Transverse colon (tissue), 4 donors: ENCODE measurements at places on chromosomes 2 and 18.

DNA sequence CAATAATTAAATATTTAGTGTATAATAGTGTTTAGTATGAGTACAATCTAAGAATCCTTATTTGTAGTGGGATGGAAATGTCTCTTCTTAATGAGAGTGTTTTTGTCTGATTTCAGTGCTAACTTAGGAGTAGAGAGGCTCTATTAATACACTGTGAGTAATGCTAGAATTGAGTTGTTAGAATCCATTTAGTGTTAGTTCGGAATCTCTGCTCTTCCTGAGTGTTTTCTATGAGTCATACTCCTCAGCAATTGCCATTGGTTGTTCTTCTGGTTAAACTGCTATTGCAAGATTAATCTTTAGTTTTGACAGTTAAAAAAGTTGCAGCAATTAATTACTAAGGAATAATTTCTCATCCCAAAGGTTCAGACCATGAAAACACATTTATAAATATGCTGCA is 828.6 kb upstream of the POU3F3 start:
- no peak for DNase-seq

- peak; percentile 55 for DNase-seq
Observed at GRCh38 chr2:73111073-73112025, 1.4 kb downstream of the RAB11FIP5 start.

- no peak for DNase-seq
Observed at GRCh38 chr2:162063899-162064298, 10.1 kb downstream of the DPP4 start.

GRCh38 chr2:33526132-33526531 is 49.7 kb downstream of the RASGRP3 start:
- DNase-seq, result no peak

GRCh38 chr2:28666496-28667184 is 85.0 kb upstream of the PPP1CB start:
- DNase-seq, result no peak

- DNase-seq, result no peak
Observed at GRCh38 chr18:6370410-6370809, 44.3 kb downstream of the L3MBTL4 start.

DNA sequence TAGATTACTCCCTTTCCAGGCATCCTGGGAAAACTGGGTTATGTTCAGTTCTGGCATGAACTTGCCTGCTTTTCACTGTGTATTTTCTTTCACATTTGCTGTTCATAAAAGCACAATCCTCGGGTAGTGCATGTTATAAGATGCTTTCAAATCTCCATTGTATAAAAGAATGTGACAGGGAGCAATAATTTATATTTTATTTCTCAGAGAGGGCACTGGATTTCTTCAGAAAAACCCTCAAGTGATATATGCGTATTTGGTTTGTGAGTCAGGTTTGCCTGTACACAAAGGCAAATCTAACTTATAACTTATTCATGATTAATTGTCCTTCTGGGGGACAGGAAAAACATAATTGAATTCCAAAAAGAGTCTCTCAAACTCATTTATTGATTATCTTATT is 440.7 kb upstream of the MMADHC start:
- DNase-seq, result no peak

DNA sequence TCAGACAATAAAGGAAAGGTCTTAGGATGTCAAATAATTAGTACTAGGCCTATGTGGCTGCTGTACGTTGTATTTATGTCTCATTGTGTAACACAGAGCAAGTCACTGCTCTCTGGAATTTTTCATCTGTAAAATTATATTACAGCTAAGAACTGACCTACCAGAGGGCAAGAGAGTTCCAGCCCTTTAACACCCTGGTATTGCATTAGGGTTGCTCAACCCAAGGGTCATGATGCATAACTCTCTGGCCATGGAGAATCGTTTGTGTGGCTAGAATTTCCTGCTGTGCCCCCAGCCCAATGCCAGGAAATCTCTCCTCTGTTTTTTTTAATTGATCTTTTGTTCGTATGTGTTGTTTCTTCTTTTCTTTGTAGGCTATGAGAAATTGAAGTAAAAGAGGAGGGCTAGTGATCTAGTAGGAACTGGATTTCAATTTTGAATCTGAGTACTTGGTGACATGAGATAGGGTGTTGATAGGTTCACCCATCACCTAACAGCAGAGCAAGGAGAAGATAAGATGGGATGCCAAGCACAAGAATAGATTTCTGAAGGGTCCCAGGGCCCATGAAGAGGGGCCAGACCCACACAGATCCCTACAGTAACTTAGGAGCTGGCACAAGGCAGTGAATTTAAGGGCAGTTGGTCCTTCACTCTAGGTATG is 571.2 kb upstream of the TNP1 start:
- DNase-seq, result no peak

GRCh38 chr18:26555804-26556553 is 7.6 kb upstream of the KCTD1 start:
- no peak for DNase-seq

DNA sequence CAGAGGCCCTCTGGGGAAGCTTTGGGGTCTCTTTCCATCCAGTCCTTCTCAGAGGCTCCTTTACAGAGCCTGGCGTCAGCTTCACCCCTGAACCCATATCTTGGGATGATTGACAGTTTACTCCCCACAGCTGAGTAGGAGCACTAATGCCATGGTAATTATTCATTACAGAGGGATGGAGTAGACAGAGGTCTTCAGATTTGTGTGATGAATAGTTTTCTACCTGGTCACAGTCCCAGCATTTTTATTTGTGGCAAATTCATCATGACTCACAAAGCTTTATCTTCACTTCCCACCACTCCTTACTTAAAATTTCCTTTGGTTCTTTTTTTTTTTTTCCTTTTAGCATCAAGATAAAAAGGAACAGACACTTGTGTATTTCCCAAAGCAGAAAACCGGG is 104.2 kb downstream of the CCDC85A start:
- DNase-seq, result no peak

DNA sequence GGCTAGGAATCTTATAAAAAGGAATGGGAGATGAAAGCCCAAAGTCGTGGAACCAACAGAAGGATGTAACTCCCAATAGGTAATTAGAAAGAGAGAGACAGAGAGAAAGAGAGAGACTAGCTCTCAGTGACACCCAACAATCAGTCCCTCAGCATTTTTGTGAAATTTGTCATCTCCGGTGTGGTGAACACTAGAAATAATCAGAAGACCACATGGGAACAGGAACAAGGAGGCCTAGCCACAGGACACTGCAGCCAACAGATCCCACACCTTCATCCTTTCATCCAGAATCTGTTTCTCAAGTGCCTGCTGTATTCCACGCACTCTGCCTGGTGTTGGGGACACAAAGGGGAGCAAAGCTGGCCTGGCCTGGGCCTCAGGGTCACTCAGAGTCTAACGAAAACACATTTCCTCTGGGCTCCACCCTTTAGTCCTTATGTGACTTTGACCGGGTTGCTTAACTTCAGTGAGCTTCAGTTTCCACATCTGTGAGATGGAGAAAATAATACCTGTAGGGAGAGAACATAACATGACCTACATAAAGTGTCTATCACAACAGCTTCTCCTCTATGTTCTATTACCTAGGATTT is 53.1 kb downstream of the EHD3 start:
- no peak for DNase-seq

- no peak for DNase-seq
Observed at GRCh38 chr18:12630136-12630535, 27.8 kb downstream of the SPIRE1 start.

DNA sequence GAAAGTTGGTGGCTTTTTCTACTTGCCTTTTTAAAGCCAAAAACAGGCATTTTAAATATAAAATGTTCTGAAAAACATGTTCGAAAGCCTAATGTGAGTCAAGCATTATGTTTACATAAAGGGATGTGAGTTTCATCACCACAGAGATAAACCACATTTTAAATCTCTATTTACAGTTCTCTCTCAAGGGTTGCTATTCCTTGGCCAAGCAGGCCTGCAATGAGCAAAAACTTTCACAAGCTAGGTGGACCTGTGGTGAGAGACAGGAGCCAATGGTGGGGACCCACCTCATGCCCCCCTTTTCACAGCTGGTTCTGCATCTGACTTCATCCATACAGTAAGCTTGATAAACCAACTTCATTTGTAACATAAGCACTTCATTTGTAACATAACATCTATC is 65.1 kb downstream of the CUL3 start:
- DNase-seq, result no peak

DNA sequence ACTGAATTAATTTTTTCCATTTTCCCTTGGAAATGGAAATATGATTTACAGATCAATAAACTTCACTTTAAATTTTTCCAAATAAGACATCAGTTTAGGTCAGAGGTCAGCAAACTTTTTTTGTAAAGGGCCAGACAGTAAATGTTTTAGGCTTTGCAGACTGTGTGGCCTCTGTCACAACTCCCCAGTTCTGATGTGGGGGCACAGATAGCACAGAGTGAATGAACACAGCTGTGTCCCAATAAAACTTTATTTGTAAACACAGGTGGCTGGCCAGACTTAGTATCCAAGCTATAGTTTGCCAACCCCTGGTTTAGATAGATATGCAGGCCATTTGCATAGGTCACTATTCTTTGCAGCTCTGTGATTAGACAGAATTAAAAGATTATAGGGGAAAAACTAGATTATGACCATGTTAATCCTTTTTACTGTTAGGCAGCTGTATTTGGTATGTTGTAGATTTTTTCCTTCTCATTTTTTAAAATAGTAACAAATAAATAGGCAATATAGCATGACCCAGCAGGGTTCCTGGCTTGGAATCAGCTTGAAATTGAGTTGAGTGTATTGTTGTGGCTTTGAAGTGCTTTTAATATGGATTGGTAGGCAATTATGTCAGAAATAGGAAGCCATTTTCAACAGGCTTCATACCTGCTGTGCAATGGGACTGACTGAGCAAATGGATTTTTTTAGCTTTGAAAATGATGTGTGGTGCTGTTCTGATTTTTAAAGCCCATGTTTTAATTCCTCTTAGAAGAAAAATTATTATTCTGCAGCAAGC is 59.7 kb downstream of the WDSUB1 start:
- no peak for DNase-seq

DNA sequence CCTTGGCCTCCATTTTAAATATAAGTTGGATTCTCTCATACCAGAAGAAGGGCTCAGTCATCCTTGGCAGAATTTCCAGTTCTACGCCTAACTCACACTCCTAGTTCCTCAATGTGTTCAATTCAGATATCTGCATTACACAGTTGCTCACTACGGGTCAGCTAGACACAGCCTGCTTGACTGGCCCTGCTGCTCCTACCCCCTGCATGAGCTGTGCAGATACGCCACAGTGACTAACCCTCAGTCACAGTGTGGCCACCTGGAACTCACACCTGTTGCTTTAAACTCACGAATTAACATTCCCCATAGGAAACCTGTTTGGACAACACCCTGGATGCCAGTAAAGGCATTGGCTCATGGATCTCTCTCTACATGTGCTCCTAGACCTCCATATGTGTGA is 429.6 kb downstream of the NCKAP5 start:
- DNase-seq, result no peak

- DNase-seq, result no peak
Observed at GRCh38 chr2:240785424-240786335, 34.3 kb downstream of the KIF1A start.

- no peak for DNase-seq
Observed at GRCh38 chr18:35993013-35993412, 20.5 kb downstream of the RMP24 start.

GRCh38 chr2:19895535-19895934 is 6.2 kb downstream of the TTC32 start:
- DNase-seq, result no peak

DNA sequence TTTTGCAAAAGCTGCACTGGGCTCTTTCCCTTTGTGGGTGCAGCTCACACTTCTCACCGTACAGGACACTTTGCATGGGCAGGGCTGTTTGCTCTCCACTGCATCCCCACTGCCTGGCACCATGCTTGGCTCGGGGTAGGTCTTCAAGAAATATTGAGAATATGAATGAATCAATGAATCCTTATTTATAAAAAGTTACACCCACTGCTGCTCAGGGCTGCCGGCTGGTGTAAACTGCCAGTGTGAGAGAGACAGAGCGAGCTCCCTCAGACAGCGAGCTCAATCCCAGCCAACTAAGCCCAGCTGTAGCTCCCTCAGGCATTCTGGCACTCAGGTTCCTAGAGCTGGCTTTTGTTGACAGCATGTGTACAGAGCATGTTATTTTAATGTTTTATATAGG is 3.4 kb downstream of the TMEM185B start:
- DNase-seq, result no peak

GRCh38 chr2:12982149-12982584 is 265.4 kb downstream of the TRIB2 start:
- DNase-seq, result no peak

DNA sequence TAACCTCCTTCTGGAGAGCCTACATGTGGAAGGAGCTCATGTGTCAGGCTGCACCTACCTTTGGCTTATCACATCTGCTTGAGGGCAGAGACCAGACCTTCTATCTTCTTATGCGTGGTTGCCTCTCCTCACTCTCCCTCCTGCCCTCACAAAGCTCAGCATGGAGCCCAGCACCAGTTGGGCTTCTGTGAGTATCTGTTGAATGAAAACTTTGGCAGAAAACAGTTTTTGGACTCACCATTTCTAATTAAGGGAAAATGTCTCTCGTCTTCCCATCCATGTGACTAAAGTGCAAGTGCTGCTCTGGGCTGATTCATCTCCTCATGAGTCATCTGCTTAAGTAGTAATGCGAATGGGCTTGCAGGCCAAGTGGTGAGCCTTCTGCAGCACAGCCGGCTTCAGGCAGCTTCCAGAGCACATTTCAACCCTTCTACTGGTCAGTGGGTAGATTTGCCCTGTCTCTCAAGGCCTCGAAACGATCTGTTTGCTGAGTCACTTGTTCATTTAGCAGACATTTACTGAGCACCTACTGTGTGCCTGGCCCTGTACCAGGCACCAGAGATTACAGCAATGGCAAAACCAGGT is 102.6 kb downstream of the VSNL1 start:
- DNase-seq, result no peak

DNA sequence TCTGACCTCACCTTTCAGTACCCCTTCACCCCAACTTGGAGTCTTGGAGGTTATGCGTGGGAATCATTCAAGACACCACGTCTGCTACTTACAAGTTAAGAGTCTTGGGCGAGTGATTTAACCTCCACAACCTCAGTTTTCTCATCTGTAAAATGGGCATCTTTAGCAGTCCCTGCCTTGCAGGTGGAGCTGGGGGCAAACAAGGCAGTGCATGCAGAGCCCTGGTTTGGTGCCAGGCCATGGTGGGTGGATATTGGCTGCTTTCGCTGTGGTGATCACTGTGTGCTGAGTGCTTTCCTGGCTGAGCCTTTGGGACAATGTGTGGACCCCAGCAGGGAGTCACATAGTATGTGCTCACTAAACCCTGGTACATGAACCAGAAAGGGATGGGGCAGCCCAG is 20.4 kb upstream of the PTMA start:
- no peak for DNase-seq

DNA sequence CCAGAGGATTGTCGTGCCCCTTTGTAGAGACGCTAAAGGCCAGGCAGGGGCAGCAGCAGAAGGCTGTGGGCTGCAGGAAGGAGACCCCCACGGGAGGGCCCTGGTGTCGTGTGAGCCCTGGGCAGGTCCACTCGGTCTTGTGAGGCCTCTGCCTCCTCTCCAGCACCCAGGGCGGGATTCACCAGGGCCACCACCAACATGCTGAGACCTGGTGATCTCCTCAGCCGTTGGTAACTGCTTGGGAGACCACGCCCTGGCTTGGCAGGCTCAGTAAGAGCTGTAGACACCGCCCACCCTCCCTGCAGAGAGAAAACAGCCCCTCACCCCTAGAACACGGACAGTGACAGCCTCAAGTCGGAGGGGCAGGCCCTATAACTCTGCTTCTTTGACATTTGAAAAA is 21.1 kb downstream of the MBP start:
- DNase-seq, result no peak

- DNase-seq, result no peak
Observed at GRCh38 chr2:216737676-216738075, 42.3 kb upstream of the IGFBP5 start.

GRCh38 chr2:183541766-183542165 is 417.5 kb downstream of the NUP35 start:
- peak; percentile 49 for DNase-seq

GRCh38 chr2:218983263-218983933 is 1.6 kb downstream of the FEV start:
- DNase-seq, result no peak
